ENCODE measurements at places on chromosomes 5 and 9. TPM values are rescaled to one million over a fixed set of nuclear protein-coding genes. Genes with fewer than 3 reads are reported as not detected.

PKD2L2 gene
- not detected for total RNA-seq

GRCh38 chr5:165459232-165459631 is 1953.8 kb downstream of the MAT2B start:
- no peak overlapping the region for H3K27ac ChIP-seq
- no peak overlapping the region for H3K4me3 ChIP-seq
- no peaks in the 10 kb centered on the region for H3K36me3 ChIP-seq

DNA sequence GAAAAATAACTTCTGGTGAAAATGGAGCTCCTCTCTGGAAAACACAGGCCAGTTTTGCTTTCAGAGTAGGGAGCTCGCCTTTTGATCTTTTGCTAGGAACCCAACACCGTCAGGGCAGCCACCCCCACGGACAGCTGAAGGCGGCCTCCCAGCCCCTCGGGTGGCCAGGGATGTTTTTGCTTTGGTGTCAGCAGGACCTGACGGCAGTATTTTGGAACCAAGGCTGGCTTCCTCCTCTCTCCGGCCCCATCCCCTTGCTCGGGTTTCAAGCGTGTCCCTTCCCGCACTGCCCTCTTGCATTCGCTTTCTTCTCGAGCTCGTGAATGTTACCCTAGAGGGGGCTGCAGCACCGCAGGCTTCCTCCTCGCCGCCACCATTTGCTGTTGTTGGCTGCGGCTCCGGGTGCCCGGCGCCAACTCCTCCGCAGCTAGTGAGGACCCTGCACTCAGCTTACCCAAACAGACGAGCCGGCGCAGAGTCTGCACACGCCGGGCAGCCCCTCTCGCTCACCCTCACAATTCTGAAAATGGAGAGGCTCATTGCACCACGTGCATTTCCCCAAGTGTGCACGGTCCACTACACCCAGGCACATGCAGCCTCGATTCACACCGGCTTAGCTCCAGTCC is 35.5 kb upstream of the ADAMTSL1 start:
- no peaks in the 10 kb centered on the region for H3K4me1 ChIP-seq
- H3K27me3 ChIP-seq: peaks cover 4% of the 10 kb centered on the region
- H3K27ac ChIP-seq: no peak overlapping the region
- no peaks in the 10 kb centered on the region for H3K36me3 ChIP-seq
- no peak for DNase-seq

DNA sequence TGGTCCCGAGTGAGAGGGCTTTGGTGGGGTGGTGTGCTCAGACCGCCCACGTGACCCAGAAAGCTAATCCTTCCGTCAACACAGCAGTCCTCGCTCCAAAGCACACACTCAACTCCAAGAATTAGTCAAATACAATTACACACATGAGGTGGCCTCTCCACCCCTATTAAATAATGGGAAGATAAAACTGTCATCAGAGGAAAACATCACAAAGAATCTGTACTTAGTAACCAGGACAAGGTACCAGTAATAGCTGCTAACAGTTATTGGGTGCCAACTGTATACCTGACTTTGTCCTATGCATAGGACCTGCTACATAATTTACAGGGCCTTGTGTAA is 222.8 kb downstream of the HSPA4 start:
- no peaks in the 10 kb centered on the region for H3K36me3 ChIP-seq
- no peaks in the 10 kb centered on the region for H3K27me3 ChIP-seq
- no peaks in the 10 kb centered on the region for H3K4me1 ChIP-seq
- no peak overlapping the region for H3K27ac ChIP-seq
- H3K4me3 ChIP-seq: no peak overlapping the region
- DNase-seq: no peak

DNA sequence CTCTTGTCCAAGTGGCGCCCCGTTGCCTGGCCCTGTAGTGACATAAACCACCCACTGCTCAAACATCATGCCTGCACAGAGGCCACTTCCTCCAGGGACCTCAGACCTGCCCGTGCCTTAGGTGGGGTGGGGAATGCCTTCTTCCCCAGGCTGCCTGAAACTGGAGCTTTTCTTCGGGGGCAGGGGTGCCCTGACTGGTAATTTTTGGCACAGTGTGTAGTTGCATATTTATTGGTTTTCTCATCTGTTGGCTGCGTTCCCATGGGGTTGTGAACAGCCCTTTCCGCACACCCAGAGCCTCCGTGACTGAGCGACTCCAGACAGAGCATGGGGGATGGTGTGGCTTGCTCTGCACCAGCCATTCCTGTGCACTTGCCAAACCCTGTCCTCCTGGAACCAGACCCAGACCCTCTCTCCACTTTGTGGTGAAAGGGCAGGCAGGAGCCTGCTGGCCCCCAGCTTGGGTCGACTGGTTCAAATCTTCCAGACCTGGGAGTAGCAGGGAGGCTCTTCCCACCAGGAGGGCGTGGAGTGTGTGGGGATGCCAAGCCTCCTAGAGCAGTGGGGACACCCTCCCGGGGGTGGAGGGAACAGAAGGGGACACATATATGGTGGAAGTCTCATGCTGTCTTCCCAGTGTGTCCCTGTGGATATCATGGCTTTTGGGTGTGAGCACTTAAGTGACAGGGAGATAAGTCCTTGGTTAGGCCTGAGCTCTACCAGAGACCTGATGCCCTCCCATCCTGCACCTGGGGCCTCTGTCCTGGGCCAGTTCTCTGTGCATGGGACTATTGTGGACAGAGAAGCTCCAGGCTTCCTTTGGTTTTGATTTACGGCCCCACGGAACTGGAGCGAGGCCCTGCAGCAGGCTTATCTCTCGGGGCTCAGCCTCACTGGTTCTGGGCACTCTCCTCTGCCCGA is 39.6 kb downstream of the WNK2 start:
- no peaks in the 10 kb centered on the region for H3K27me3 ChIP-seq
- no peaks in the 10 kb centered on the region for H3K4me1 ChIP-seq
- DNase-seq: no peak
- H3K27ac ChIP-seq: no peak overlapping the region
- H3K4me3 ChIP-seq: no peak overlapping the region

DNA sequence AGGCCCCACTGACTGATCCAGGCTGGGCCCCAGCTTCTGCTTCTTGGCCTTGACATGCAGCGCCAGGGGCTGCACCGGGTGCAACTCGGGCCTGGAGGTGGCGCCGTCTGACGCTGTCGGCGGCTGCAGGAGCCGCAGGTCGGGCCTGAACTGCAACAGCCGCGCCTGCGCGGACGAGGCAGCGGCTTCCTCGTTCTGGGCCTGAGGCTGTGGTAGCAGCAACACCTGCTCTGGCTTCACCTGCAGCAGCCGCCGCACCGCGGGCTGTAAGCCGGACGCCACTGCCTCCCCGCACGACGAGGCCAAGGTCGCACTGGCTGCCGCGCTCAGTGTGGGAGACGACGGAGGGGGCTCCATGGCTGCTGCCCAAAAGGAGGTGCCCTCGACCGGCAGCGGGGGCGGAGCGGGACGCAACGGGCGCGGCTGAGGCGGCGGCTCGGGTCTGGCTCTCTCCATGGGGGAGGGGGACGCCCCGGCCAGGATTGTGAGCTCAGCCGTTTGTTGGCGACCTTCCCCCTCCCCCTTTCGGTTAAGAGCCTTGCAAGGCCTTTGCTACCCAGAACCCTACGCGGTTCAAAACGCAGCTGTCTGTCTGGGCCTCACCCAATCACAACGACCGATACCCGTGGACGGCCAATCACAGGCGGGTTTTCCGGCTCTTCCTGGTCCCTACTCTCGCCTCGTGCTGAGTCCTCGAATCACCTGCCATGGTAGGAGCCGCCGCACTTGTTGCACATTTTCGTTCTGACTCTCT is 438 bp downstream of the SOX30 start:
- DNase-seq: peak; percentile 61
- peak overlapping the region; percentile 3 for H3K4me3 ChIP-seq
- H3K36me3 ChIP-seq: no peaks in the 10 kb centered on the region
- no peaks in the 10 kb centered on the region for H3K27me3 ChIP-seq

- no peaks in the 10 kb centered on the region for H3K27me3 ChIP-seq
- H3K36me3 ChIP-seq: no peaks in the 10 kb centered on the region
- no peak for DNase-seq
- H3K4me1 ChIP-seq: no peaks in the 10 kb centered on the region
- H3K4me3 ChIP-seq: no peak overlapping the region
- H3K27ac ChIP-seq: no peak overlapping the region
Observed at GRCh38 chr5:146646441-146646840, 130.5 kb upstream of the GPR151 start.

DNA sequence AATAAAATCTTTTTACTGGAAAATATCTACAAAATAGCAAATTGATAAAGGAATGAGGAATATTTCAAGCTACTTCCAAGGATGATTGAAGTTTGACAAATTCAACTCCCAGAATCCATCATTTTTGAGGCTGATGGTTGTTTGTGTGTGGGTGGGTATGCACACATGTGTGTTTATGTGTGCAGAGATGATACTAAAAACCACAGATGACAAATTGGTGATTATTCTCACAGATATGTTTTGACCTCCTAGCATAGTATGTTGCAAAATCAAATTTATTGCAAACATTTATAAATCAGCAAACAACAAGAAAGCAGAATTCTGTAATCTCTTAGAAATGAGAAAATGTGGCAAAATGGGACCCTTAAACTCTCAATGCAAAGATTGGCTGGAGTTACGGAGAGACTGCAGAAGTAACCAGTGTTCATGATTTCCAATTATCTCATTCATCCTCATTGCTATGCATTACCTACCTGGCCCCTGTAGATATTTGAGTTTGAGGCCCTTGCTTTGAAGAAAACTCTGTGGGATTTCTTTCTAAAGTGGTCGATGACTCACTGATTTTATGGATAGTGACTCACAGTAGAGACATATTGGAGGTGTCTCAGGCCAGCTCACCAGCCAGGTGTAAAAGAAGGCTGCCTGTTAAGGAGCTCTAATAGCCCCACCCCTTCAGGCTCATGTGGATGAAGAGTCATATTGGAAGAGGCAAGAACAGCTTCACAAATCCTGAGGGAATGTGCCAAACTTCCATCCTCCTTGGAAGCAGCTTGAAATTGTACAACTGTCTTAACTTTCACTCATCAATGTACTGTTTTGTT is 44.6 kb upstream of the TMC1 start:
- H3K4me3 ChIP-seq: no peak overlapping the region
- no peak for DNase-seq
- H3K4me1 ChIP-seq: no peaks in the 10 kb centered on the region
- H3K27ac ChIP-seq: no peak overlapping the region

DNA sequence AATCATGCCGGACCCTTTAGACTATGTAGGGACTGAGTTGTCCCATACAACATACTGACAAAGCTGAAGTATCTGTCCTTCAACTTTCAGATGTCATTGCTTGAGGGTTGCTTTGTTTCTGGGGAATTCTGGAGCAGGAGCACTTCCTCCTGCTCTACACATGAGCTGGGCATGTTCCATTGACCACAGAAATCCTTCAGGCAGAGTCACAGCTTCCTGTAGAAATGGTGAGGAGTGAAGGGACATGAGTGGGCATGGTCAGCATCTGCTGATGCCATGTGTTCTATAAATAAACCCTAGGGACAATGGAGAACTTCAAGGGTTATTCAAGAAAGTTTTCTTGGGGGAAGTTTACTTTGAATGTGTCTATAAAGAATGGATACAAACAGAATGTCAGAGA is 296.6 kb upstream of the FBXL7 start:
- H3K4me3 ChIP-seq: no peak overlapping the region
- DNase-seq: no peak
- no peaks in the 10 kb centered on the region for H3K27me3 ChIP-seq
- H3K36me3 ChIP-seq: no peaks in the 10 kb centered on the region
- no peaks in the 10 kb centered on the region for H3K4me1 ChIP-seq
